ENCODE measurements at places on chromosomes 1 and 21.

DNA sequence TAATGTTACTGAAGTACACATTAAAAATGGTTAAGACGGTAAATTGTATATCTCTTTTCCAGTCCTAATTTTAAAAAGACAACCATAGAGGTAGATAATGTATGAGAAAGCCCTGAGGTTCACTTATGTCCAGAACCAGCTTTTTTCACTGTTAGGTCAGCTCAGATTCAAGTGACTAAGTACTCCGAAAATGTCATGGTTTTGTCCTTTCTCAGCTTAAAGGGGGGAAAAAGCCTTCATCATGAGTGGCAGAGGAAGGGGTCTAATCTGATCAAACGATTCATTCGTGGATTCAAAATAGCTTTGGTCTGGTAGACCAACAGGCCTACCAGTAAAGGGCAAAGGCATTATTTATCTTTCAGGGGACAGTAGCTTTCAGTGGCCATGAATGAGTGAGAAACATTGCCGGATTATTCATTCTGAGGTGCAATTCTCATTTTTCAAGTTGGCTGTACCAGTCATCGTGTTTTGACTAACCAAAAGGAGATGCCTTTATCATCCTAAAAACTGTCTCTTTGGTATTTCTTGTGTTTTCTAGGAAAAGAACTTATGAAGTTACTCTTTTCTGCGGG lies 208.4 kb downstream of the HHIPL2 start:
- no peak for DNase-seq

DNA sequence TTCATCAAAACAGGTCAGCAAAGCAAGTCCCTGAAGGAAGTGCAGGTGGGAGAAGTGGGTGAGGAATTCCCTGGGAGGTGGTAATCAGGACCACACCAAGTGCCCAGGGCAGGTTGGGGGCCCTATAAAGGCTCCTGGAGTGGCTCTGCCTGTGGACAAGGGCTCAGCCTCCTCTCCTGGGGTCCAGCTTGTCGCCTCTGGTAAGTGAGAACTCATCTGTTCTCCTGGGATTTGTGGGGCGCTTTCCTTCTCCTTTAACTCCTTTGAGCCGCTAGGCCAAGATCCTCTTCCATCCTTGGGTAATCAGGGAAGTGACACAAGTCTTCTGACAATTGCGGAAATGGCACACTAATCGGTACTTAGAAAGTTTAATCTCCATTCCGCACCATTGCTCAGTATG lies at the start of gene SPRR4:
TSS of gene SPRR4 (plus strand) at position 154 of the 400 bp plus-strand sequence. CDS start 1,243 bp downstream, outside the sequence.
- no peak for DNase-seq

- DNase-seq, result no peak
These were observed 130.4 kb downstream of the TRABD2B start for GRCh38 chr1:47866601-47867437.

DNA sequence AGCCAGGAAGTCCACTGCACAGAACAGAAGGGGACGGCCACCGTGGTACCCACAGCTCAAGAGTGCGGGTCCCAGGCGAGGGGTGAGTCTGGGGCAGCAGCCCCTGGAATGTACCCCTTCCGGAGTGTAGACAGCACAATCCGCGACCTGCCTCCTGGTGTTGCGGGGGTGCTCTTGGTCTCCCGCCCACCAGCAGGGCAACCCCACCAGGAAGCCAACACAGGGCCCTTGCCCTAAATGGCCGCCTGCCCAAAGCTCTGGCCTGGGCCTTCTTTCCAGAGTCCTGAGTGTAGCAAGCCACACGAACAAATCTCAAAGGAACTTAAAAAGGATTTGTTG lies 1.1 kb upstream of the SLC19A1 start:
- peak; percentile 67 for DNase-seq

GRCh38 chr21:27715131-27715530 lies 748.2 kb upstream of the ADAMTS5 start:
- DNase-seq, result no peak

DNA sequence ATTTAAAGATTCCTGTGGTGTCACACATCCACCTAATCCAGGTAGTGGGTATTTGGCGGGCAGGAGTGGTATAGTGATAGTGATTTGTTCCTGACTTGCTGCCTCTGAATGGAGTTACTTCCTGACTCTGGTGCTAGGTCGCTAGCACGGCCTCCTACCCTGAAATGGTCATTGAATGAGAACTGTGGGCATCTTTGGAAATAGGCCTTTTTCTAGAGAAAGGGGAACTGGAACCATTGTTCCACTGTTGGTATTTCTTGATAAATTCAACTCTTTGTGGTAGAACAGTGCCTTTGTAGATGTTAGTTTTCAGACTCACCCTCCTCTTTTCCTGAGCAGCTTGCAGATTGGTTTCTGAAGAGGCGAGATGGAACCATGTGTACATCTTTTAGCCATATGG lies 1.5 kb downstream of the QSOX1 start:
- no peak for DNase-seq

- no peak for DNase-seq
These were observed 12.4 kb downstream of the TFF3 start for GRCh38 chr21:42302794-42303193.

DNA sequence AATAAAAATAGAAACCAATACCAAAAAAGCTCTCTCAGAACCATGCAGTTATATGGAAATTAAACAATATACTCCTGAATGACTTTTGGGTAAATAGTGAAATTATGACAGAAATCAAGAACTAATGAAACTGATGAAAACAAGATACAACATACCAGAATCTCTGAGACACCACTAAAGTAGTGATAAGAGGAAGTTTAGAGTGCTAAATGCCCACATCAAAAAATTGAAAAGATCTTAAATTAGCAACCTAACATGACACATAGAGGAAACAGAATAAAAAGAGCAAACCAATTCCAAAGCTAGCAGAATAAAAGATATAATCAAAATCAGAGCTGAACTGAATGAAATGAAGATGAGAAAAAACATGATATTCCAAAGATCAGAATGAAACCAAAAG lies 430.9 kb downstream of the LTN1 start:
- DNase-seq, result no peak

DNA sequence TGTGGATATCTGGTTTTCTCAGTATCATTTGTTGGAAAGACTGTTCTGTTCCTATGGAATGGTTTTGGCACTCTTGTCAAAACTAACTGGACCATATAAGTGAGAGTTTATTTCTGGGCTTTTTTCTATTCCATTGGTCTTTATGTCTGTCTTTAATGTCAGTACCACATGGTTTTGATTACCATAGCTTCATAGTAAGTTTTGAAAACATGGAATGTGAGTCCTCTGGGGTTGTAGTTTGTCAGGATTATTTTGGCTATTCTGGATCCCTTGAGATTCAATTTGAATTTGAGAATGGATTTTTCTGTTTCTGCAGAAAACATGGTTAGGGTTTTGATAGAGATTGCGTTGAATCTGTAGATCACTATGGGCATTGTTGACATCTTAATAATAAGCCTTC lies 107.9 kb downstream of the ZFYVE9 start:
- DNase-seq, result no peak

GRCh38 chr21:42582787-42583476 lies 69.3 kb downstream of the SLC37A1 start:
- DNase-seq, result peak; percentile 6

DNA sequence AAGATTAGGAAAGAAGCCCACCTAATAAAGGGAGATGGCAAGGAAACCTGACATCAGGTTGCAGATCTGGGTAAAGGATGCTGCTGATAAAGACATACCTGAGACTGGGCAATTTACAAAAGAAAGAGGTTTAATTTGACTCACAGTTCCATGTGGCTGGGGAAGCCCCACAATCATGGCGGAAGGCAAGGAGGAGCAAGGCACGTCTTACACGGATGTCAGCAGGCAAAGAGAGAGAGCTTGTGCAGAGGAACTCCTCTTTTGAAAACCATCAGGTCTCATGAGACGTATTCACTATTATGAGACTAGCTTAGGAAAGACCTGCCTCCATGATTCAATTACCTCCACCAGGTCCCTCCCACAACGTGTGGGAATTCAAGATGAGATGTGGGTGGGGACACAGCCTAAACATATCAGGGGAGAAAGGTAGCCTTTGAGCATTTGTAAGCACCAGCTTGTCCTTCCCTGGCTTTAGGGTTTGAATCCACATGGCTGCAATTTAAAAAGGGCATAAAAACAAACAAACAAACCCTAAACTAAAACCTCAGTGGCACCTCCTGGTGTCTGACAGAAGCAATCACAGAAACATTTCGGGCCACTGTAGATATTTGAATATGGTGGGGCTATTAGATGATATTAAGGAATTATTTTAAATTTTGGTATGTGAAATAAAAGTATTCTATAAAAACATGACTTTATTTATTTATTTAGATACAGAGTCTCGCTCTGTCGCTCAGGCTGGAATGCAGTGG lies 33.1 kb downstream of the SLC2A7 start:
- DNase-seq, result no peak

DNA sequence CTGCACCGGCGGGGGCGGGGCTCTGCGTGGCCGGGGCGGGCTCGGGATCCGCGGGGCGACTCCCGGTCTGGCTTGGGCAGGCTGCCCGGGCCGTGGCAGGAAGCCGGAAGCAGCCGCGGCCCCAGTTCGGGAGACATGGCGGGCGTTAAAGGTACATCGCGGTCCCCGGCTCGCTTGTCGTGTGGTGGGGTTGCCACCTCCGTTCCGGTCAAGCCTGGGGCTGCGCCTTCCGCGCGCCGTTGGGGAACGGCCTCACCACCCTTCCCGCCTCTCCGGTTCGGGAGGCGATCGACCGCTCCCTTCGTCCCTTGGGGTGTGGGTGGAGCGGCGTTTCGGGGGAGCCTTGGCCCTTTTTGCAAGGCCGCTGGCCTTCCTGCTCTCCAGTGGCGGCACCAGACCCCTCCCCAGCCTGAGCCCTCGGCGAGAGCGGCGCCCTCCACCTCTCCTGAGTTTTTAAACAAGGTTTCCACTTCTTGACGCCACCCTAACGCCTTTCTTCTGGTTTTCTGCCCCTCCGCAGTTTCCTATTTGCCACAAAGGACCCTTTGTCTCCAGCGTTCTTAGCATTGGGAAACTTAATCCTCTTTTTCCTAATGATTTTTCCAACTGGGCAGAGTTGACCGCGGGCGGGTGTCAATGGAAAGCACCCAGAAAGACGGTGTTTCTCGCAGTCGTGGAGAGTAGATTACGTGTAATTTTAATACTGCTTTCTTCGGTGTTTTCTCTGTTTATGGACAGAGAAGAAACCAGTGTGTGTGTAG lies at the start of the genes LEPR and LEPROT:
TSS of gene LEPR (plus strand) at position 79 of the 761 bp plus-strand sequence. CDS start 144,898 bp downstream, outside the sequence.
TSS of gene LEPROT (plus strand) at position 79 of the 761 bp plus-strand sequence. CDS start at position 136, 57 bp downstream.
- no peak for DNase-seq

- DNase-seq, result no peak
These were observed 15.8 kb downstream of the TMCC2 start for GRCh38 chr1:205243350-205244191.

GRCh38 chr1:166875302-166875733 lies 746 bp downstream of the TADA1 start:
- DNase-seq, result no peak

- no peak for DNase-seq
These were observed 65.2 kb upstream of the ARHGEF16 start for GRCh38 chr1:3389093-3389833.

DNA sequence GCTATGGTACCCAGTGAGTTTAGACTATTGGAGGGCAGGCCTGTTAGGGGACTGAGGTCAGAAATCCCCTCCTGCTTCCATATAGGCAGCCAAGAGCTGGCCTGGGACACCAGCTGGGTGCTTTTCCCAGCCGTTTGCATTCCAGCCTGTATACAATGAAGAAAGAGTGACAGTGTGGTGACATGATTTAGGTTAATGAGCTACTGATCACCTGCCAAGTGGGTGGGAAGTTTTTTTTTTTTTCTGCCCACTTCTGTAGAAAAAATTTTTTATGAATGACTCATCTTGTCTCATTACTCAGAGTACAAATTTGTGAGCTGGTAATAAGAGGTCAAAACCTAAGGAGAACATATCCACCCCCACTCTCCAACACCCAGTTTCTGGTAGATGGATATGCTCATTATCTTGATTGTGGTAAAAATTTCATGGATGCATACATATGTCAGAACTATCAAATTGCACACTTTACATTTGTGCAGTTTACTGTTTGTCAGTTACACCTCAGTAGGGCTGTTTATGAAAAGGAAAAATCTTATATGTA lies 16.4 kb upstream of the CGN start:
- DNase-seq, result no peak

DNA sequence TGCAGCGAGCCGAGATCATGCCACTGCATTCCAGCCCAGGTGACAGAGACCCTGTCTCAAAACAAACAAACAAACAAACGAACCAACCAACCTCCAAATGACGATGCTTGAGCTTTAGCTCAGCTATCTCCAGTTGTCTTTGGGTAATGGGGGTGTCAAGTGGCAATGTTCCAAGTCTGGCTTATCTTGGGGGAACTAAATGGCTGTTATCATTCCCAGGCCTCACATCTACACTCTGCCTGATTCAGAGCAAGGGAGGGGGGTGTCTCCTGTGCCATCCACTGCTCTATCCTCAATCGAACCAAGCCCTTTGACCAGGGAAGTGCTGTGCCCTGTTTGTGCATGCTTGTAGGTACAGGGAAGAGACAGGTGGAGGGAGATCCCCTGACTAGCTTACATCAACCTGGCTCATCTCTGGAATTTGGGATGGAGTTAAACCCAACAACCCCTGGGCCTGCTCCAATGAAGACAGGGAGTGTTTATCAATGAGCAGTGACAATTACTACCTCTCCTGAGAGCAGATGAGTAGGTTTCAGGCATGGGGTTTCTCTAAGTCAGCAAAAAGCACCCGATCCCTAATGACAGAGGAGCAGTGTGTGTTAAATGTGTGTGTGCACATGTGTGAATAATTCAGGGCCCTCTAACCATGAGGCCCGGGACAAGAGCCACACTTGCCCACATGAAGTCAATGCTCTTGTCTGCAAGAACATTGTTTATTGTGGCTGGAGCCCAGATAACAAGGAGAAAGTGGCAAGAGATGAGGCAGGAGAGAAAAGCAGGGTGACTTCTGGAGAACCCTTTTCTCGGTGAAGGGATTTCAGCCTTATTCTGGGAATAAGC lies 20.3 kb upstream of the IL6R start:
- no peak for DNase-seq

DNA sequence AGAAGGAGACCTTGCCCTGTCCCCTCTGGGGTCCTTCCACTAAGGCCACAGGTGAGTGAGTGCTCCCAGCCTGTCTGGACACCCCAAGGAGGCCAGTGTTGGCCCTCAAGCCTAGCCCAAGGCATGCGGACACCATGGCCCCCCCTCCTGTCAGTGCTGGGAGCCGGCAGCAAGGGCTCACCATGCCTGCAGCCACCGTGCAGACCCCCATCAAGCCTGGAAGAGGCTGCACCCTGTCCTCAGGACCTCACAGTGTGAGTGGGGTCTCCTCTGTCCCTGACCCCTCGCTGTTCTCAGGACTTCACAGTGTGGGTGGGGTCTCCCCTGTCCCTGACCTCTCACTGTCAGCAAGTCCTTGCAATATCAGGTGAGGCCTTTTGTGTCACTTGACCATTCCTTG lies 33.2 kb upstream of the PRSS38 start:
- DNase-seq, result peak; percentile 49

- DNase-seq, result no peak
These were observed 17.6 kb upstream of the ALDH4A1 start for GRCh38 chr1:18919956-18920355.
